ENCODE measurements at places on chromosomes 1 and 21. TPM values are rescaled to one million over a fixed set of nuclear protein-coding genes. Genes with fewer than 3 reads are reported as not detected.

Gene AP4B1
- total RNA-seq = 18.3 TPM

Gene UBL4B
- not detected for total RNA-seq

Gene ID3
- total RNA-seq = 30.2 TPM

Gene ATAD3C
- 0.29 TPM for total RNA-seq

Gene WDR64
- total RNA-seq = not detected

Gene SPRR2G
- not detected for total RNA-seq

Gene VCAM1
- total RNA-seq = 1.4 TPM

Gene SLC5A9
- 1.1 TPM for total RNA-seq

Gene GJC2
- 1.2 TPM for total RNA-seq

DNA sequence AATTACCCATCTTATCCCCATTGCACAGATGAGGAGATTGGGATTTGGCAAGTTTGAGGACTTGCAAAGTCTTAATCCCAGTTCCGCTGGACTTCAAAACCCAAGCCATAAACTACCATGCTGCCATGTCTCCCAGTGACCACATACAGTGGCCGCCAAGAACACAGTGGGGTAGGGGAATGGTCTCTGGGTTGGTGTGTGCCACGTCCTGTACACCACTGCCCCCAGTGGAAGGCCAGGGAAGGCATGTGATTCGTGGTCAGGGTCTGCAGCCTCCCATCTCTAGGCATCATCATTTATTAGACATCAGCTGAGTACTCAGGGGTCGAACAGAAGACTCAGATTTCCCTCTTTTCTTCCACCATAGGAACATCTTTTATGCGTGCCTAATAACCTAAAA is 76.0 kb downstream of the MAN1C1 start:
- H3K4me3 ChIP-seq = no peak overlapping the region
- H3K4me1 ChIP-seq = no peaks in the 10 kb centered on the region
- H3K27me3 ChIP-seq = peaks cover 39% of the 10 kb centered on the region
- H3K36me3 ChIP-seq = no peaks in the 10 kb centered on the region
- H3K27ac ChIP-seq = no peak overlapping the region

- H3K36me3 ChIP-seq = no peaks in the 10 kb centered on the region
- H3K27me3 ChIP-seq = no peaks in the 10 kb centered on the region
- H3K4me3 ChIP-seq = no peak overlapping the region
- no peaks in the 10 kb centered on the region for H3K4me1 ChIP-seq
These were observed 354.9 kb downstream of the DPYD start for GRCh38 chr1:97565886-97566285.

GRCh38 chr1:114033216-114033706 is 54.0 kb downstream of the OLFML3 start:
- H3K27me3 ChIP-seq = no peaks in the 10 kb centered on the region
- no peaks in the 10 kb centered on the region for H3K36me3 ChIP-seq
- no peak overlapping the region for H3K4me3 ChIP-seq
- no peak for DNase-seq
- no peak overlapping the region for H3K27ac ChIP-seq

GRCh38 chr1:68916221-68916902 is 419.5 kb upstream of the DEPDC1 start:
- no peak overlapping the region for H3K4me3 ChIP-seq
- DNase-seq = no peak
- no peaks in the 10 kb centered on the region for H3K27me3 ChIP-seq
- peaks cover 9% of the 10 kb centered on the region for H3K4me1 ChIP-seq
- H3K36me3 ChIP-seq = peaks cover 3% of the 10 kb centered on the region
- H3K27ac ChIP-seq = no peak overlapping the region

GRCh38 chr1:167446966-167447365 is 71.4 kb downstream of the CD247 start:
- H3K27ac ChIP-seq = peak overlapping the region; percentile 75
- no peaks in the 10 kb centered on the region for H3K27me3 ChIP-seq
- peaks cover 5% of the 10 kb centered on the region for H3K36me3 ChIP-seq
- DNase-seq = no peak

GRCh38 chr1:194517567-194517966 is 1331.2 kb upstream of the B3GALT2 start:
- DNase-seq = no peak
- no peaks in the 10 kb centered on the region for H3K27me3 ChIP-seq
- H3K4me1 ChIP-seq = no peaks in the 10 kb centered on the region
- no peak overlapping the region for H3K4me3 ChIP-seq
- no peak overlapping the region for H3K27ac ChIP-seq

DNA sequence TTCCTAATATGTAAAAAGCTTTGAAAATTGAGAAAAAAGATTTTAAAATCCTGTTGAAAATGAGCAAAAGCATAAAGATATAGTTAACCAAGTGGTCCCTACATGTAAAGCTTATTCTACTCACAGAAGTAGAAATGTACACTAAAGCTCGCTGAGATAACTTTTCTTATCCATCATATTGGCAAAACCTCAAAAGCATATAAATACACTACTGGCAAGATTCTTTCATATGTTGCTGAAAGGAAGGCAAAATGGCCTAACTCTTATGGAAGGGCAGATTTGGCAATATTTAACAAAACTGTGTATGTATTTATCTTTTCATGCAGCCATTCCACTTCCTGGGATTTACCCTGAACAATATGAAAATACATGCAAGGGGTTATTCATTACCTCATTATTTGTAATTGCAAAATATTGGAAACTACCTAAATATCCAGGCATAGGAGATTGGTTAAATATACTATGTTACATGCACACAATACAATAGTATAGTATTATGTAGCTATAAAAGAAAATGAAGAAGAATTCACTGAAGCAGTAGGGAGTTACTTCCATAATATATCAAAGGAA is 43.2 kb upstream of the LYPLAL1 start:
- H3K27ac ChIP-seq = peak overlapping the region; percentile 52
- no peak overlapping the region for H3K4me3 ChIP-seq
- no peaks in the 10 kb centered on the region for H3K27me3 ChIP-seq
- DNase-seq = no peak

DNA sequence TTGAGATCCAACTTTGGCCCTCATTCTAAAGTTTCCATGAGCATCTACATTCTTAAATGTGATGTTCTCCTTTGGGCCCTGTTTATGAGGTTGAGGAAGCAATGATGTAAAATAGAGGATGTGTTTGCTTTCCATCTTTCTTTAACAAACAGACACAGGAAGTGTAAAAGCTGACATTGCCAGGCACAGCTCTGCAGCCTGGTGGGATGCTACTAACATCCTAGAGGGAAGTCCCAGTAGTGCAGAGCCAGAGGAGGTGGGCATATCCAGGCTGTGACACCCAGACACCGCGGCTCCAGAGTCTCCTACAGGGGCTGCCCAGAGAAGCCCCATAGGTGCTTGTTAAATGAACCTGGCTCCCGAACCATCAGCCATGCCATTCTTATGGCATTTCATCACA is 16.2 kb downstream of the OLFML2B start:
- no peak overlapping the region for H3K4me3 ChIP-seq
- H3K4me1 ChIP-seq = no peaks in the 10 kb centered on the region
- H3K36me3 ChIP-seq = no peaks in the 10 kb centered on the region
- no peak overlapping the region for H3K27ac ChIP-seq
- DNase-seq = no peak

DNA sequence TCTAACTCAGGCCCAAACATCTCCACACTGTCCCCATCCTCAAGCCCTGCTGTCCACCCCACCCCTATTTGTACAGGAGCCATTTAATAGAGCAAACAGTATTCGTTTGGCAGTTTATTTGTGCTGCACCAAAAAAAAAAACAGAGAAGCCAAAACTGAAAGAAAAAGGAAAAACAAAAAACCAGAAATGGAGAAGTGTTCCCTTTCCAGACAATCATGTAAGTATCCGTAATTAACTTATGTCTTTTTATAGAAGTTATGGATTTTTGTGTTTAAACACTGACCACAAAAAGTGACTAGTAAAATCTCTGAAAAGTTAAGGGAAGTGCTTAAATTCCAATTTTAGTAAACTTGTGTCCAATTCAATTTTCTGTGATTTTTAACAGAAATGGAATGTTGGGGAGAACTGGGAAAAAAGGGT is 40.4 kb upstream of the ZBTB18 start:
- no peaks in the 10 kb centered on the region for H3K36me3 ChIP-seq
- H3K4me1 ChIP-seq = peaks cover 8% of the 10 kb centered on the region
- no peaks in the 10 kb centered on the region for H3K27me3 ChIP-seq
- H3K27ac ChIP-seq = no peak overlapping the region
- DNase-seq = no peak

GRCh38 chr1:28494737-28495136 is 11.1 kb upstream of the RCC1 start:
- no peaks in the 10 kb centered on the region for H3K4me1 ChIP-seq
- peaks cover 42% of the 10 kb centered on the region for H3K36me3 ChIP-seq
- DNase-seq = no peak
- no peak overlapping the region for H3K27ac ChIP-seq
- H3K27me3 ChIP-seq = no peaks in the 10 kb centered on the region

- DNase-seq = no peak
- peaks cover 12% of the 10 kb centered on the region for H3K4me1 ChIP-seq
- H3K27ac ChIP-seq = no peak overlapping the region
- H3K4me3 ChIP-seq = no peak overlapping the region
- H3K36me3 ChIP-seq = peaks cover 54% of the 10 kb centered on the region
- no peaks in the 10 kb centered on the region for H3K27me3 ChIP-seq
These were observed 40.8 kb downstream of the EPRS1 start for GRCh38 chr1:220005489-220005888.

GRCh38 chr1:27101696-27102095 is 53.2 kb downstream of the SLC9A1 start:
- peaks cover 7% of the 10 kb centered on the region for H3K36me3 ChIP-seq
- no peak overlapping the region for H3K27ac ChIP-seq

DNA sequence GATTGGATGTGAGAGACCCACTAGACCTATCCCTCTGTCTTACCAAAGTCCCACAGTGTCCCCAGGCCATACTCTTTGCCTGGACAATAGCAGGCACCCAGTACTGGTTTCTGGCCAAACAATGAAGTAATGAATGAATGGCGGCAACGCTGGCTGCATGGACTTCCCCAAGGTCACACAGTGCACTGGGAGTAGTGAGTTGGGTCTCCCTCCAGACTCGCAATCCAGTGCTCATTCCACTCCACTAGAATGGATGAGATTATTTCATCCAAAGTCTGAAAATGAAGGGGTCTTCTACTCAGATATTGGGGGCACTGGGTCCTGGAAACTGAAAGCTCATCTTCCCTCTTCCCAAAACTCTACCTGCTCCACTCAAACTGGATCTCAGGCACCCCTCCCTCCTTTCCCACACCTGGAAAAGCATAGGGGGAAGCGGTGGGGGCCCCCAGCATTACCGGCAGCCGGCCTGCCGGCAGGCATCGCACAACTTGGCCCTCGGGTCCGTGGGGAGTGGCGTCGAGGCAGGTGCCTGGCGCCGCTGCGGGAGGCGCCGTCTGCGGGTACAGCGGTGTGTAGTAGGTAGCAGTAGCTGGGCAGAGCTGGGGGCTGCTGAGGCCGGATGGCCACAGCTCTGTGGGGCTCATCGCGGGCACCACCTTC is 816 bp downstream of the E2F2 start:
- no peak overlapping the region for H3K27ac ChIP-seq
- H3K4me1 ChIP-seq = peaks cover 40% of the 10 kb centered on the region
- H3K36me3 ChIP-seq = peaks cover 22% of the 10 kb centered on the region
- H3K4me3 ChIP-seq = peak overlapping the region; percentile 77
- no peak for DNase-seq
